SIG-M5 (cell line): ENCODE measurements at places on chromosomes 12 and 14.

GRCh38 chr12:570435-570920 lies 92.8 kb downstream of the NINJ2 start:
- DNase-seq = no peak

GRCh38 chr12:45973526-45973925 lies 16.8 kb downstream of the SCAF11 start:
- no peak for DNase-seq

- DNase-seq = no peak
Observed at GRCh38 chr14:63283884-63284248, 34.9 kb downstream of the GPHB5 start.

- DNase-seq = peak; percentile 16
Observed at GRCh38 chr12:97308576-97309198, 153.9 kb upstream of the RMST start.

GRCh38 chr14:100604709-100605108 lies 17.5 kb upstream of the BEGAIN start:
- DNase-seq = no peak

DNA sequence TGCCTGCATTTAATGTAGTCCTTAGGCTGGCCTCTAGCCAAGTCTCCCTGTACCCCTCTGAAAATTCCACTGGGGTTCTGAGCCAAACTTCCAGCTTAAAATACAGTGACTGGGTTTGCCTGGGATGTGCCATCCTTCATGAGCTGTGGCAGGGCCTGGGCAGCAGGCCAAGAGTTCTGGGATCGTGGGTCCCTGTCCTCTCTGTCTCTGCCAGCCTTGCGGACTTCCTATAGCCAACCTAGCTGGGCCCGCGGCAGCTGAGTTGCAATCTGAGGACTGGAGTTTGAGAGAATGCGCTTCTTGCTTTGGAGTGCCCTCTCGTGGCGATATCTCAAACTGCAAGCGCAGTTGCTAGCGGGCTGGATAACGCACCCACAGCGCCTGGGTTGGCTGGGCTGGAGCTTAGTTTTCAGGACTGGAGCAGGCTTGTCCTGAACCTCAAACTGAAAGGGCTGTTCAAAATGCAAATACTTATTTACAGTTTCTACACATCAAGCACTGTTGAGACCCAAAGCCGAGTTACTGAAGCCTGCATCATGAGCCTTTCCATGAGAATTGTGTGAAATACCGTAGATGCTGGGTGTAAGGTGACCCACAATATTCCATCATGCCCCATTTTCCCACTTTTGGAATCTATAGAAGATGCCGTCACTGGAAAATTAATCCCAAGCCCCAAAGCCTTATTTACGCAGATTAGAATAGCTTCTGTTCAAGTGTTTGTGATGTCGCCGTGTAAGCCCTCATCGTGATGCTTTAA lies 7.3 kb upstream of the IFI27L2 start:
- no peak for DNase-seq

DNA sequence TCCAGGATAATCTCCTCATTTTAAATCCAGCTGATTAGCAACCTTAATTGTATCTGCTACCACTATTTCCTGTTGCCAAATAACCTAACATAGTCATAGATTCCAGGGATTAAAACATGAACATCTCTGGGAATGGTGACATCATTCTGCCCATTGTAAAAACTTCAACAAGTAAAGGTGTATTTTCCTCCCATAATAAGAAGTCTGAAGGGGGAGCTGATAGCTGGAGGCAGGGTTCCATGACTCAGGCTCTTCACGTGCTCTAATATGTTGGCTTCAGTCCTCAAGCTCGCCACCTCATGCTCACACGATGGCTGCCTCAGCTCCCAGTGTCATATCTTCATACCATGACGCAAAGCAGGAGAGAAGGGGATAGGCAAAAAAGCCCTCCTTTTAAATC lies 172.0 kb upstream of the VASH1 start:
- no peak for DNase-seq

DNA sequence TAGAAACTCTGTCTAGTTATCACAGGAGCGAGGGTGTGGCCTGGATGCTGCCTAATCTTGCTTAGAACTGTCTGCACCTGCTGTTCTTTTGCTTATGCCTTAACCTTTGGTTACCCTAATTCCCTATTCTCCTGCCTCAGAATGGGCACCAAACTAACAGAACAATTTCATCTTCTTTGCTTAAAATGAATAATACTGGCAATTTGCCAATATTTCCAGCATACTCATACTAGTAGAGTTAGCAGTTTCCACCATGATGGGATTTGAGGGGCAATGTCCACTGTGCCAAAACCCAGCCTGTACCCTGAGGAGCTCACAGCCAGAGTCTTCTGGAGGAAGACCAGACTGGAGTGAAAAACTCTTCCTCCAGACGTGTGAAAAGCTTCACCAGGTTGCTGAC lies 136.4 kb downstream of the RPS29 start:
- DNase-seq = no peak

GRCh38 chr14:96274122-96274521 lies 18.1 kb downstream of the BDKRB1 start:
- DNase-seq = no peak

- DNase-seq = peak; percentile 75
Observed at GRCh38 chr12:69039911-69040310, 106.9 kb upstream of the CPM start.

GRCh38 chr12:72491426-72491825 lies 219.3 kb downstream of the TRHDE start:
- DNase-seq = no peak
